ENCODE measurements at places on chromosomes 7 and 10. TPM values are rescaled to one million over a fixed set of nuclear protein-coding genes. Genes with fewer than 3 reads are reported as not detected.

GRCh38 chr7:132791036-132791435 lies 214.8 kb upstream of the PLXNA4 start:
- no peaks in the 10 kb centered on the region for H3K4me1 ChIP-seq
- H3K27ac ChIP-seq, result no peak overlapping the region
- peaks cover 4% of the 10 kb centered on the region for H3K36me3 ChIP-seq
- DNase-seq, result no peak
- no peak overlapping the region for H3K4me3 ChIP-seq

DNA sequence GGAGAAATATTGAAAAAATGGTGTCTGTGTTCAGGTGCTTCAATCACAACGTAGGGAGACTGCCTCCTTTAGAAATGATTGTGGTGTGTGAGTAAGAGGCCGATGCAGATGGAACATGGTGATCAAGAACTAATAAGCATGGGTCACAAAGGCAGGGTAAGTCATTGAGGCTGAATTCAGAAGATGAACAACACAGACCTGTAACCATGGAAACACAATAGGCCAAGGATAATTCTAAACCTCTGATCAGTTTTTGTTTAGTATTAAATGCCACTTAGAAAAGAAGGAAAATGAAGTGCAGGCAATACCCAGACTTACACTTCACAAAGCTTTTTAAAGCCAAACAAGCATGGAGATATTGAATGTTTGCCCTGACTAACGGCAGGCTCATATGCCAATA lies 32.8 kb upstream of the TAS2R16 start:
- H3K4me1 ChIP-seq, result no peaks in the 10 kb centered on the region
- no peak overlapping the region for H3K27ac ChIP-seq
- H3K27me3 ChIP-seq, result no peaks in the 10 kb centered on the region
- no peak for DNase-seq

- H3K4me1 ChIP-seq, result no peaks in the 10 kb centered on the region
- no peak overlapping the region for H3K4me3 ChIP-seq
- H3K36me3 ChIP-seq, result no peaks in the 10 kb centered on the region
Observed at GRCh38 chr10:117805139-117805538, 241.6 kb downstream of the RAB11FIP2 start.

GRCh38 chr7:27303026-27303425 lies 60.4 kb downstream of the EVX1 start:
- H3K4me1 ChIP-seq, result peaks cover 4% of the 10 kb centered on the region
- no peak for DNase-seq
- no peak overlapping the region for H3K27ac ChIP-seq
- no peak overlapping the region for H3K4me3 ChIP-seq

DNA sequence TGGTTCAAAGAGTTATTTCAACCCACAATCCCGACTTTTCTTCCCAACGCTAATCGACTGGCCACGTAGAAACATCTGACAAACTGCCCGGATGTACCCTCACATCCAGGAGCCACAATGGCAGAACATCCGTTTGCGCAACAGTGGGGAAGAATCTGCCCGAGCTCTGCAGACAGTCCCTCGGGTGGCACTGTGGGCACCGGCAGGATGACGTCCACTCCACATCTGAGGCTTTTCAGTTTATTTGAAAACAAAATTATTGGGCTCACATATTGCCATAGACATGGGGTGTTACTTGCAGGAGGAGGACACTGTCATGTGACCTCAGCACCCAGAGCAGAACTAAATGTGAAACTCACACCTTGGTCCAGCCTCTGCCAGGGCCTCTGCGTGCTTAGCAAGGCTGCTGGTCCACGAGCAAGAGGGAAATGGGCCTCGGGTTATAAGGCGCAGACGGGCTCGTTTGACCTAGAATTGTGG lies 84.1 kb downstream of the MKI67 start:
- H3K27ac ChIP-seq, result no peak overlapping the region
- no peaks in the 10 kb centered on the region for H3K36me3 ChIP-seq
- peak; percentile 5 for DNase-seq
- no peaks in the 10 kb centered on the region for H3K27me3 ChIP-seq

GRCh38 chr7:11726001-11726793 lies 105.8 kb downstream of the THSD7A start:
- no peaks in the 10 kb centered on the region for H3K27me3 ChIP-seq
- no peak for DNase-seq
- no peak overlapping the region for H3K27ac ChIP-seq
- no peaks in the 10 kb centered on the region for H3K4me1 ChIP-seq
- no peaks in the 10 kb centered on the region for H3K36me3 ChIP-seq
- no peak overlapping the region for H3K4me3 ChIP-seq

DNA sequence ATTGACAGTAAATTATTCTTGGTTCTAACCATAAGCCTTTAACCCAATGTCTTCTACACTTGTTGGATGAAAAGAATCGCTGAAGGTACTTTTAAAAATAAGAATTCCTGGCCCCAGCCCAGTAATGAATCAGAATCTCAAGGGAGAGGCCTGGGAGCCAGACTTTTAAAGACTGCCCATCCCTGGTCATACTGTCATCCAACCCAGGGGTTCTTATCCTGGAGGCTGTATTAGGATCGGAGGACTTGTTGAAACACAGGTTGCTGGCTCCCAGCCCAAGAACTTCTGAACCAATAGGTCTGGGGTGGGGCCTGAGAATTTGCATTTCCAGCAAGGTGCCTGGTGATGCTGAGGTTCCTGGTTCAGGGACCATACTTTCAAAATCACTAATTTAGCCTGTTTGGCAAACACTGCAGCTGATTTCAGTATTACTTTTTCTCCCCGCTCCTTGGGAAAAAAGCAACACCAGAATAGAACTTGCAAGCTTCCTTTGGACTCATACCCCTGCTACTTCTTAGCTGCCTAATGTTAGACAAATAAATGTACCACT lies 79.5 kb upstream of the FAM133B start:
- peak; percentile 80 for DNase-seq
- peak overlapping the region; percentile 15 for H3K27ac ChIP-seq
- no peak overlapping the region for H3K4me3 ChIP-seq
- H3K36me3 ChIP-seq, result no peaks in the 10 kb centered on the region
- peaks cover 41% of the 10 kb centered on the region for H3K4me1 ChIP-seq

ZMIZ1 gene
- total RNA-seq, result 50.4 TPM

TBX20 gene
- not detected for total RNA-seq

POU6F2 gene
- not detected for total RNA-seq

LRRC27 gene
- total RNA-seq, result 13.4 TPM

Measured in osteoblast (primary cell).